ENCODE measurements at places on chromosomes 11 and 22.

GRCh38 chr22:17172029-17172833 lies 13.2 kb upstream of the HDHD5 start:
- DNase-seq = no peak

DNA sequence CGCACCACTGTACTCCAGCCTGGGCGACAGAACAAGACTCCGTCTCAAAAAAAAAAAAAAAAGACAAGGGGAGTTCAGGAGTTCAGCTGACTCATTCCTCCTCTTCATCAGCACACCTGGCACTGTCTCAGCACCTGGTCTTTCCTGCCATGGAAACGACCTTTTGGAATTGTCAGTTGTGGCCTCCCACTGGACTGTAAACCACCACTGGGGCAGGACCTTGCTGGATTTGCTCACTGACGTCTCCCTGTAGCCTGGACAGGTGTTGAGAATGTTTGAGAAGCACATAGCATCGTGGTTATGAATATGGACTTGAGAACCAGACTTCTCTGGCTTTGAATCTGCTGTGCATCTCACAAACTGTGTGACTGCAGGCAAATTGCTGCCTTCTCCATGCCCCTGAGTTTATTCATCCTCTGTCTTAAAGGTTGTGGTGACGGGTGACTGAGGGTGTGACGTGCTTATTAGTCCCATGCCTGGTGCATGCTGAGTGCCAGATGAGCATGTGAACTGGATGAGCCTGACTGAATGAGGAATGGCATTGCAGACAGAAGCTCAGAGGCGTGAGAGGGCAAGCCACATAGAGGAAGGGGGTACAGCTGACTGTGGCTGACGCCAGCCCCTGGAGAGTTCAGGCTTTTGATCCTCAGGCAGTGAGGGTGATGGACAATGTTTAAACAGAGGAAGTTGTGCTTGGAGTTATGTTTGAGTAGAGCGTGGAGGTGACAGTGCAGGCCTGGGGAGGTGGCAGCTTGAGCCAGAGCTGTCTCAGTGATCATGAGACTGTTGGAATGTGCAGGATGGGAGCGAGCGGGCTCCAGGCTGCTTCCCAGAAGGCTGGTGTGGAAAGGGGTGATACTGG lies 12.7 kb downstream of the TOM1 start:
- no peak for DNase-seq

DNA sequence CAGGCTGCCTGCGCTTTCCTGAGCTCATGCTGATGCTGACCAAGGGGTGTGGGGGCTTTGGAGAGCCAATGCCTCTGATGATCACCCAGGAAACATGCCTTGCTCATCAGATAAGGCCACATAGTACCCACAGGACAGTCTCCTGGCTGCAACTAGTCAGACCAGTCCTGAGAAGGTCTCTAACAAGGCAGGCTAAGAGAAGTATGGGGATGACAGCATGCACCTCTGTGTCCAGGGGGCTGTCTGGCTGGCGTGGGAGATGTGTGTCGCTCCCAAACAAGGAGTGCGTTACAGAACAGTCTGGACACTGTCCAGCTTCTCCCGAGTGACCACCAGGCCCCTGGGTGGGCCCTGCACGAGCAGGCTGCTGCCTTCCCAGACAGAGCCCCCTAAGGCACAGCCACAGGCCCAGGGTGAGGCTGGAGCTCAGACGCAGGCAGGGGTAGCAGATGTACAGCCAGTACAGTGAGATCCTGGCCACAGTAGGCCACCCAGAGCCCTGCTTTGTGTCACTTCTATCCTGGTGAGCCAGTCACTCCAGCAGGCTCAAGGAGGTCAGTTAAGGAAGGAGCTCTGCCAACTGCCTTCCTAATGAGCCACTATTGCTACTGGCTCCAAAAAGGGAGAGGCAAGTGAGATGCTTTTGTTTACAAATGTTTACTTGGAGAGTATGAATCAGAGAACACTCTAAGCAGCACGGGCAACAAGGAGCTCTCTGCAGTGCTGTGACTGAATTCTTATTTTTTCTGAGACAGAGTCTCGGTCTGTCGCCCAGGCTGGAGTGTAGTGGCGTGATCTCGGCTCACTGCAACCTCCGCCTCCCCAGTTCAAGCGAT lies 66.0 kb upstream of the CLTCL1 start:
- DNase-seq = no peak

DNA sequence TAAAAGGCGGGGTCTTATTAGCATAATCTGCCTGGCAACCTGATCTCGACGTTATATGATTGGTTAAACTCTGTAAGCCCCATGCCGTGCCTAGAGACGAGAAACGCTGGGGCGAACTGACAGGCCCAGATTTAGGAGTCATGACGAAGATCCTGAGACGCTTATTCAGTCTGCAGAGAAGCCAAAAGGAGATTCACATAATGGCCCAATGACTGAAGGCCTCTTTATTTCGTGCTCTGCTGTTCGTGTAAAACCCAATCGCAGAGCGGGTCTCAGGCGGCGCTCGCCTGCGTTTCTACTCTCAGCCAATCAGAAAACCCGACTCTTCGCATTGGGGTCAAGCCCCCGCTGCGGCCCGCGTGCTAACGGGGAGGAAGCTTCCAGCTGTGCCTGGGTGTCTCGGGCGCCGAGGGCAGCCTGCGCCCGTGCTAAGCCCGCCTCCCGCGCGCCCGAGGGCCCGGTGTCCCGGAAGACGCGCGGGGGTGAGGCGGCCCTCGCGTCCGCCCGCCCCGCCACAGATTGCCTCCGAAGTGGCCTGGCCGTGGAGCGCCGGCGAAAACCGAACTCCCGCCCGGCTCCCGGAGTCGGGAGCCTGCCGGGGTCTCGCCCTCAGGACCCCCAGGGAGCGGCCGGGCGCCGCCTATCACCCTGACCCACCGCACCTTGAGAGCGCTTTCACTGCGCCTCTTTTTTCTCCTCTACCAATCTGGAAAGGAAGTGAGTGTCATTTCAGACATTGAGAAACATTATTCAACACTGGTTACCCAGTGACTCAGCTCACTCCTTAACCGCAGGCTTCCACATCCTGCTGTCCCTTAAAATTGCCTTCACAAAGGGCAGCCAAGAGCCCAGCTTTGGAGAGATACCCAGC lies 446 bp upstream of the PRDM10 start:
- peak; percentile 97 for DNase-seq

GRCh38 chr22:38941488-38941987 lies 15.9 kb upstream of the APOBEC3A start:
- DNase-seq = no peak

GRCh38 chr11:46537121-46537520 lies 56.7 kb downstream of the AMBRA1 start:
- DNase-seq = no peak

DNA sequence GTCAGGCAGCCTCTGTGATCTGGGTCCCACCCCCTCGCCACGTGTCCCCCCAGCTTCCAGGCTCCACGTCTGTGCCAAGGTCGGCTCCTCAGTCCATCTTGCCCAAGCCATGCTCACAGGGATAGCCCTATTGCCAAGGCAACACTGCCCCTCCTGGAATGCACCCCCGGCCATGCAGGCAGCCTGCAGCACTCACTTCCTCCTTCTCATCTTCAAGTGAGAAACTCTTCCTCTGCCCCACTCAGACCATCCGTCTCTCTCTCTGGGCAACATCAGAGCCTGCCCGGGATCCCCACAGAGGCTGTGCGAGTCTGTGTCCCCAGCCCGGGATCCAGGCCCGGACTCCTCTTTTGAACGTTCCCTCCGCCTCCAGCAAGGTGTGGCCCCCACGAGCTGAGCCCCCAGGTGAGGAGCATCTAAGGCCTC lies 852.3 kb downstream of the BRD1 start:
- DNase-seq = no peak

- DNase-seq = peak; percentile 40
These were observed 34.9 kb downstream of the JRKL start for GRCh38 chr11:96424693-96425092.

DNA sequence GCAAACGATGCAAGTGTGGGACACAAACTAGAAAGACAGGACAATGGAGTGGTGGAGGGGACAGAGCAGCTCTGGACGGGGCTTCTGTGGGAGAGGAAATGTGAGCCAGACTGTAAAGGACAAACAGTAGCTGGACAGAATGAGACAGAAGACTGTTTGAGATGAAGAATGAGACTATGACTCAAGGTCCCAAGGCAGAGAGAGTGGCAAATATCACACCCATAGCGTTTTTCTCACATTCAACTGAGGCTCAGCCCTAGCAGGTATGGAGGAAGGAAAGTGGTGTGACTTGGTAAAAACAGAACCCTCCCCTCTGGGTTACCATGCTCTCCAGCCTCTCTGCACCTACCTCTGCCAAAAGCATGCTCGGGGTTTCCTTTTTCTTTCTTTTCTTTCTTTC lies 96.5 kb downstream of the RPL27A start:
- DNase-seq = no peak

GRCh38 chr11:117002639-117003299 lies 95.5 kb downstream of the SIK3 start:
- DNase-seq = no peak

DNA sequence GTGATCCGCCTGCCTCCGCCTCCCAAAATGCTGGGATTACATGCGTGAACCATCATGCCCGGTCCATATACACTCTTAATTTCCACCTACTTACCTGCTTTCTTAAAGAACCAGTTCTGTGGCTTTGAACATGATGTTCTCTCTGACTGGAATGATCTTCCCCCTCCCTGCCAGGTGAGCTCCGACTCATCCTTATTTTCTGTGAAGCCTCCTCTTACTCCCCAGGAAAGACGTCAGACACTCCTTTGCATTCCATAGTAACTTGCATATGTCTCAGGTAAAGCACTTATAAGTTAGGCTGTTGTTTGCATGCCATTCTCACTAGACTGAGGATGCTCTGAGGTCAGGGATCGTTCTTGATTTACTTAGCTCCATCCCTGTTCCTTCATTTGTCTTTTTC lies 91.8 kb upstream of the RAB1B start:
- no peak for DNase-seq

DNA sequence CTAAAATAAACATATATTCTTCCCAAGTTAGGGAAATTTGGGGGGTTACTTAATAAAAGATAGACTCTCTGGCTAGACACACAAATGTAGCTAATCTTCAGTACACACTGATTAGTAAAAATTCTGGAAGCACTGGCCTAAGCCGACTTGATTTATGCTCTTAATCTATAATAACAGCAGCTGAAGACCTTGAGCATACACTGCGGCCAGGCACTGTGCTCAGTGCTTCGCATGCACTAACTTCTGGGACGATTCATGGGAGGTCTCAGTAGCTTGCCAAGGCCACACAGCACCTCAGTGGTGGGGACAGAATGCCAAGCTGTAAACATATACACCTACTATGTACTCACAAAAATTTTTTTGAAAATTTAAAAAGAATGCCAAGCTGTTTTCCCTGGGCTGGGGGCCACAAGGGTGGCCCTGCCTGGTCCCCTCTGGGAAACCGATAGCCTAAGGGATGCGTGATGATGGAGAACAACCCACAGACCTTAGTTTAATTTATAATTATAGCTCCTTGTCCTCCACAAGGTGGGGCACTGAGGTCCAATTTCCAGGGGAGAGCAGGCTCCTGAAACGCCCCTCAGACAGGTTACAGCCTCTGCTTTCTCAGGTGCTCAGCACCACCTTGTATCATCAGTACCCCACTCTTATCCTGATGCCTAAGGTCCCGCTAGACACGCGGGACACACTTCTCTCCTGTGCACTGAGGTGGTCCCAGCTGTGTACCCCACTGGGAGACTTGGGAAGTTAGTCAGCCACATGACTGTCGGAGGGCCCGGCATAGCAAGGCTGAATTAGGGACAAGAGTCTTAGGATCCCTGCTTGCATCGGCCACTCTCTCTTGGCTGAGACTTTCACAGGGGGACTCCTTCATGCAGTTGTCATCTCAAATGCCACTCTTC lies 20.1 kb downstream of the SERPIND1 start:
- DNase-seq = no peak

DNA sequence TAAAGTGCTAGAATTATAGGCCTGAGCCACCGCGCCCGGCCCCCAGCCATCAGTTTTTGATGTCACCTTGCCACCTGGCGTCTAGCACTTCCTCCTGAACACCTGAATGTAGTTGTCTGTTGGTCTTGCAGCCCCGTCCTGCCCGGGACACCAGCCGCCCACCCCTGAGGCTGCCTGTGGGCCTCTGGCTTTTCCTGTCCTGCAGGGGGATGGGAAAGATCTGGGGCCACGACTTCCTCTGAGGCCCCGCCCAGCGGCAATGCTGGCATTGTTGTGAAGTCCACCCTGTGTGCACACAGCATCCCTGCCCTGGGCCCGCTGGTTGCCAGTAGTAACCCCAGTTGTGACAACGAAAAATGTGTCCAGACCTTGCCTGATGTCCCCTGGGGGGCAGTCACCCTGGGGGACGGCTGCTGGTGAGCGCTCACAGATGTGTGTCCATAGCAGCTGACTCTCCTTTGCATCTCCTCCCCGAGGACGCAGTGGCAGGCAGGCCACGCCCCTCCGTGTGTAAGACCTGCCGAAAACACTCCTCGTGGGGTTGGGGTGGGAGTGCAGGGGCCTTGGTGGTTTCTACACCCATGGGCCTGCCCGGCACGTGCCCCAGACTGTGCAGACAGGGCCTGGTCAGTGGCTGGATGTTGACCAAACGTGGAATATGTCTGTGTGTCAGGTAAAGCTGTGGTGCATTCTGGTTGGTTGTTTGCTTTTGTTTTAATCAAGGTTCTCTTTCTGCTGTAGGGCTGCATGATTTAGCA lies 6.8 kb downstream of the SELENOO start:
- no peak for DNase-seq

- no peak for DNase-seq
These were observed 62.5 kb downstream of the MACROD1 start for GRCh38 chr11:64103277-64103985.

DNA sequence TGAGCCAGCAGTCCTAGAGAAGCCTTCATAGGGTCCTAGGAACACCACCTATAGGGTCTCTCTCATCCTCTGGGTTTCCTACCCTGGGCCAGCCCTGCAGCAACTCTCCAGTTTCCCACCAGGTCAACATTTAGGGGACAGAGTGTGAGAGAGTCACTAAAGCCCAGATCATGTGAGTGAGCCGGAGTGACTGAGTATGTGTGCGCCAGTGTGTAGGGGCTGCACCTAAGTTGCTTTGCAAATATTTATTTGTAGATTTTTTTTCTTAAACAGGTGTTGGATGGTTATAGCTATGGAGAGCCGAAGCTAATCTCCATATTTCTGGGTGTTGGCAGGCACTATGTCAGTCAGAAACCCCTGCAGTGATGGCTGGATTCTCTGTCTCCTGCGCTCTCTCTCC lies 232.5 kb upstream of the NCAM1 start:
- no peak for DNase-seq

DNA sequence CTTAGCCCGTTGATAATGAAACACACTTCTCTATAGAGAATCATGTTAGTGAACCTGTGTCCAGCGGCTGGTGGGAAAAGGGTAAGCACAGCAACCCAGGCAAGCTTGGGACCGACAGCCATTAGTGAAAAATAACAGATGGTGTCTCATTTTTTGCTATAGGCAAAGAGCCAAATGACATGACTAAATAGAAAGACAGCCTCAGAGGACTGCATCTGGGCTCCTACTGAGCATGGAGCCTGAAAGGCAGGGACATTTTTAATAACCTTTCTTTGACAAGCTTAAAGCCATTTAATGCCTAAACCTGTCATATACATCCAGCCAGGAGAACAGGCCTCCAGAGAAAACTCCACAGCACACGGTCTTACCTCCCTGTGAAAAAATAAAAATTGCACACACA lies 67.0 kb downstream of the FANCF start:
- DNase-seq = peak; percentile 40

Measured in muscle of back (tissue), 13 donors.